ENCODE measurements at places on chromosomes 3 and 15.

DNA sequence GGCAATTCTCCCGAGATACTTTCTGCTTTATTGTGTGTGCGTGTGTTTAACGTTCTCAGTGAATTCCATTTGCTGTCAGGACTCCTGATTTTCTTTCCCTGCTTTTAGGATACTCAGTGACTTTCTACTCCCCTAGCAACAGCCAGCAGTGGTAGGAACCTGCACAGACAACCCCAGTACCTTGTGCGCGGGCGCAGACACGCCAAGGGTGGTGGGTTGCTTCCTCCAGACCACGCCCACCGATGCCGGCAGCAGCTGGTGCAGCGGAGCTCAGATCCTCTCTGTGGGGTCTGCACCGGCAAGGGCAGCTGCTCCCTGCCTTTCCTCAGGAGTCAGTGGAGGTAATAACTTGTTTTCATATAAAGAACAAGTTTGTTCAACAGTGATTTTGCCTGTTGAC is 225.1 kb upstream of the NDN start:
- DNase-seq: no peak

DNA sequence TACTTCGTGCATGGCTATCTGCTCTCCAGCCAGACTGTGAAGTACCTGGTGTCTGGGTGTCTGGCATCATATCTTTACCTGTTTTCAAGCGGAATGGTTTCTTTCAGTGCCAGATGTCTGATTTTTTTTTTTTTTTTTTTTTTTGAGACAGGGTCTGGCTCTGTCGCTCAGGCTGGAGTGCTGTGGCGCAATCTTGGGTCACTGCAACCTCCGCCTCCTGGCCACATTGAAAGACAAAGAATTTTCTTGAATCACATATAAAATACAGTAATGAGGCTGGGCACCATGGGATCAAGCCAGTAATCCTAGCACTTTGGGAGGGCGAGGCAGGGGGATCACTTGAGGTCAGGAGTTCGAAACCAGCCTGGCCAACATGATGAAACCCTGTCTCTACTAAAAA is 2.8 kb upstream of the MESP1 start:
- DNase-seq: no peak

DNA sequence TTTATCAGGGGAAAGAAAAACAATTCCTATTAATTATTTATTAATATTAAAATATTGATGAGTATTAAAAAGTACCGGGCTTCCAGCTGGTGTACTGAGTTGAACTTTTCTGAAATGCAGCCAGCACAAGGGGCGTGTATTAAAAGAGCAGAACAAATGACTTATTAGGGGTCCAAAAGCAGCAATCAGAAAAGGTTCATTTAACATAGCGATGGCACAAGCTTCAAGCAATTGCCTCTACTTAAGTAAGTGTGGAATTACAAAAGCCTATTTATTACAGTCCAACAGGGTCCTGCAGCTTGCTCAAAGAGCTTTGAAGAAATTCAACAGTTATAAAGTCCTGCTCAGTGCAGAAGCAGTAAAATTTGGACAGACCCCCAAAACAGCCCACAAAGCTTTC is 285.6 kb downstream of the EPHA3 start:
- DNase-seq: no peak

- no peak for DNase-seq
These were observed 71.2 kb upstream of the ST3GAL6 start for GRCh38 chr3:98691897-98692296.

DNA sequence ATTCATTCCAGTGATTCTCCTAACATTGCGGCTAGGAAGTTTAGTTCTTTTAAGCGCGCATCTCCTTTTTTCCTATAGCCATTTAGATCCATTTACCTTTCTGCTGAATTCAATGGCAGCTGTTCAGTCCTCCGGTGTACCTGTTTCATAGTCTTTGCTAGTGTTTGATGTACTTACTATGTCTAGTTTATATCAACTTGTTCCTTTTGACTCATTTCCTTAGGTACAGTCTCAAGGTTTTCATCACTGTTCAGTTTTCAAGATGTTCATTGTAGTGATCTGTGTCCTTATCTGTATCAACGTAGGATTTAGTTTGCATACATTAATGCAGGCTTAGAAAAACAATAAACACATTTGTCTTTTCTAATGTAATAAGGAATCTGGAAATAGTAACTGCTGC is 59.0 kb upstream of the MBNL1 start:
- no peak for DNase-seq

GRCh38 chr15:74245342-74245931 is 9.3 kb downstream of the CCDC33 start:
- DNase-seq: no peak

DNA sequence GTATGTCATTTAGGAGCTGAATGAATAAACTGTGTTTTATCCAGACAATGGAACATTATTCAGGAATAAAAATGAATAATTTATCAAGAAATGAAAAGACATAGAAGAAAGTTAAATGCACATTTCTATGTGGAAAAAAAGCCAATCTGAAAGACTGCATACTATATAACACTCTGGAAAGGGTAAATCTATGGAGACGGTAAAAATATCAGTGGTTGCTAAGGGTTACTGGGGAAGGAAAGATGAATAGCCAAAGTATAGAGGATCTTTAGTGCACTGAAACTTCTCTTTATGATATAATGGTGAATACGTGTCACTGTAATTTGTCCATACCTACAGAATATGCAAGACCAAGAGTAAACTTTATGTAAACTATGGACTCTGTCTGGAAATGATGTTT is 46.0 kb upstream of the PEX5L start:
- no peak for DNase-seq

GRCh38 chr3:97822359-97822775 is 556 bp downstream of the CRYBG3 start:
- peak; percentile 74 for DNase-seq

GRCh38 chr15:82909080-82909815 is 43.3 kb downstream of the HOMER2 start:
- DNase-seq: no peak

GRCh38 chr3:185696039-185696438 is 109.9 kb downstream of the SENP2 start:
- DNase-seq: no peak

GRCh38 chr3:46934498-46935167 is 41.9 kb downstream of the CCDC12 start:
- peak; percentile 32 for DNase-seq

GRCh38 chr3:117303443-117303842 is 593.9 kb downstream of the TUSC7 start:
- DNase-seq: no peak

- DNase-seq: no peak
These were observed 88.4 kb upstream of the PLSCR4 start for GRCh38 chr3:146339349-146339748.

- DNase-seq: no peak
These were observed 79.1 kb downstream of the NTRK3 start for GRCh38 chr15:88177451-88177850.

DNA sequence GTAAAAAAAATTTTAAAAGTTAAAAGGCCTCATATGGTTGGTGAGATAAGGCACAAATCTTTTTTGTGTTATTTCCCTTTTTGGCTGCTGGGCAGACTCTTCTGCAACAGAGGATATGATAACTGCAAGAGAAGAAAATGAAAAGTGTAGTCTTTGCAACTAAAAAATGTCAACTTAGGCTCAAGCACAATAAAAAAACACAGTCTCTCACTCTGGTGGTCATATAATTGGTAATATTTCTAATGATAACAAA is 15.4 kb downstream of the COMMD2 start:
- no peak for DNase-seq

DNA sequence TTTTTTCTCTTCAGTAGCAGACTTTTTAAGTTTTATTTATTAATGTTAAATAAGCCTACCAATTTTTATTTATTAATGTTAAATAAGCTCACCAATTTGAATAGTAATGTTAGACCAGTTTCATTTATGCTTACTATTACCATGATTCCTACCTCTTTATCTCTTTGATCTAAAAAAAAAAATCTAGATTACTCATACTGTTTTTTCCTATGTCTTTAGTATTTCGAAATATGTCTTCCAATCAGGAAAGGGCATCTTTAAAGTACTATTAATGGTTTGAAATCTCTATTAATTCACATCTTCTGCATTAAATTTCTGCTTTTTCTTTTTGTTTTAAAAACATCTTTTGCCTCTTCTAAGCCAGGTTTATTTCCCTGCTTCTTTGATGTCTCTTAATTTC is 27.5 kb upstream of the MAPKBP1 start:
- peak; percentile 12 for DNase-seq

- DNase-seq: no peak
These were observed 411.8 kb downstream of the TBC1D5 start for GRCh38 chr3:17330660-17331059.

GRCh38 chr3:67067251-67067650 is 69.1 kb downstream of the KBTBD8 start:
- DNase-seq: no peak

DNA sequence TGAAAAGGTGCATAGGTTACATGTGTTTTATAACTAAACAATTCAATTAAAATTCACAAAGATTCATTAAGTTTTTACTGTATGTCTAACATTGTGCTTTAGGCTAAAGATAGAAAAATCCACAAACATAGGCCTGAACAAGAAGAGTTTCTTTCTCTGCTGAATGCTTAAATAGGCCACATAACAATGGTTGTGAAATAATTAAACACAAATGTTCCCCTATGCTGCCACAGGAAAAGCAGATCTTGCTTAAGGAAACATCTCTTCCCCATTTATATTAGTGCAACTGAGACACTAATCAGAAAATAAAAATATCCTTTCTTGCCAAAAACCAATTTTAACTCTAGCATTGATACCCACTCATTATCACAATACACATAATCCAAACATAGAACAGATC is 725.4 kb upstream of the DPPA4 start:
- DNase-seq: no peak

DNA sequence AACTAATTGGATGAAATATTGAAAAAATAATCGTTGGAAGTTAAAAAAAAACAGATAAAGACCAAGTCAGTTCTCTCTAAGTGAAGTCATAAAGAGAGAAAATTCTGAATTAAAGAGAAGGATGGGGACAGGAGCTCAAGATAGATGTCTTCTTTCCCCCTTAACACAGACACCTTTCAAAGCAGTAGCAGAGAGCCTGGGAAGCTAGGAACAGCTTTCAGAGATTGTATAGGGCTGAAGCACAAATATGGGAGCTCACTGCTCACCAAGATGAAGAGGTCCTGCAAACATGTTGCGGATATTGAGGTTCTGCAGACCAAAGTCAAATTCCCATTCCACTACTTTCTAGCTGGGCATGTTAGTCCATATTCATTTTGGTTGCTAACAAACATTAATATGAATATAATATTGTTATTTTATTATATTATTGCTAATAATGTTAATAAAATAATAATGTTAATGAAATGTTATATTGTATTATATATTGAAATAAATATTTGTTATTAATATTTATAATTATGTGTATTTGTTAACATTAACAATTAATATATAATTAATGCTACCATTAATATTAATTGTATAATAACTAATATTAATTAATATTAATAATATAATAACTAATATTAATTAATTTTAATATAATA is 319.1 kb downstream of the OXSM start:
- DNase-seq: no peak

Data from dermis blood vessel endothelial cell (primary cell).